ENCODE measurements at places on chromosomes 2 and 18.

DNA sequence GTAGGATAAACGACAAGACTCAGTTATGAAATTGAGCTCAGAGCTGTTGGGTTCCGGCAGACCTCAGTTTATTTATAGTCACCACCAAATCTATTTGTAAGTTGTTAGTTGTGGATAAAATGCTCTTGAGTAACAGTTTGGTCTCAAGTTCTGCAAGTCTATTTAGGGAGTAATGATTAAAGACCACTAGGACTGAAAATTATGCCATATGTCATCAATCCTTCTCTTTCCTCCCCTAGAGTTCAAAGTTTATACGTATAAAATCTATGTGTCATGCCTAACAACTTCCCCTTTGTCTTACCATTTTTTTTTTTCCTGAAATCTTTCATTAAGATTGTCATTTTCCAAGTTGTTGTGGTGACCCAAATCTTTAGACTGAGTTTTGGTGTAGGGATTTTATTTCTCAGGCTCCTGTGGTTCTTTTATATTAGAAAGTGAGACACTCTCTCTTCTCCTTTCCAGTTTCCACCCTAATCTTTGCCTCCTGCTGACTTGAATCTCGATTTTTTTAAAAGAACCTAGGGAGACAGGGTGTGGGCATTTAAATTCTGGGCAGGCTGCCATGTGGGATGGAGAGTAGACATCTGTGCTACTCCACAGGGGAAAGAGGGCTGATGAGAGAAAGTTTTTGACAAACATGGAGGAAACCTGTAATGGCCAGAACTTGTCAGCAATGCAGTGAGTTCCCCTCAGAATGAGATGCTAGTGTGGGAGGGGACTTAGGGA lies 51.0 kb downstream of the LAMA3 start:
- no peak for DNase-seq

GRCh38 chr2:27752551-27753237 lies 18.8 kb upstream of the MRPL33 start:
- DNase-seq: no peak

- peak; percentile 72 for DNase-seq
Measured at GRCh38 chr2:218648088-218648786, 11.2 kb downstream of the ZNF142 start.

- DNase-seq: no peak
Measured at GRCh38 chr18:8548186-8548585, 61.1 kb upstream of the RAB12 start.

GRCh38 chr2:176099728-176100546 lies at the start of gene HOXD12:
Gene HOXD12, plus strand, starts transcription at chr2:176099795. Its CDS starts 7 bp downstream, at chr2:176099802.
- DNase-seq: no peak

DNA sequence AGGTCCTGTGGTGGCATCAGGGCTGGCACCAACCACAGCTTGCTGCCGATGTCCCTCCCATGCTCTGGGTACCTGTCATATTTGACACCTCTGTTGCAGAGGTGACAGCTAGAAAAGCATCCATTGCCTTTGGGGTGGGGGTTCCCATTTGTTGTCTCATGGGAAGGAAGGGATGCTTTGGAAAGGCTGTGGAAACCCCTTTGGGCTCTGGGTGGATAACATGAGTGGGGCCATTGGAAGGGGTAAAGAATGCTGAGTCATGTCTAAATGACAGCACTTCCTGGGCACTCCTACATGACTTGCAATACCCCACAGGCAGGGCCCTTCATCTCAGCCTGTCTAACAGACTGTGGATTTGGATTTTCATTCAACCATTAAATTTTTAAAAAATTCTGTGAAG lies 27.8 kb downstream of the CTIF start:
- no peak for DNase-seq

DNA sequence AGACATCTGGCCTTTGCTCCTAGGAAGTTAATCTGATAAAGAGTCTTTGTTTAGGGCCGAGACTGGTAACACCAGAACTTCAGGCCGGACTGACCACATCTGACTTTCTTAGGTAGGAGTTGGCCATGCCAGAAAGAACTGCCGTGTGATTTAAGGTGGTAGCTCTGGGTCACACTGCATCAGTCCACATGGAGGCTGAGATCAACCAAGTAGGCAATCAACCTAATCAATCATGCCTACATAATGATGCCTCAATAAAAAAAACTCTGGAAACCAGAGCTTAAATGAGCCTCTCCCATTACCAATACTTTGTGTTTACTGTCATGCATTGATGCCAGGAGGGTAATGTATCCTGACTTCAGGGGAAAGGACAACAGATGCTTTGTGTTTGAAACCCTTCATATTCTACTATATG lies 44.1 kb upstream of the ORC2 start:
- DNase-seq: no peak

GRCh38 chr18:45677276-45677807 lies 46.6 kb upstream of the SLC14A1 start:
- no peak for DNase-seq

DNA sequence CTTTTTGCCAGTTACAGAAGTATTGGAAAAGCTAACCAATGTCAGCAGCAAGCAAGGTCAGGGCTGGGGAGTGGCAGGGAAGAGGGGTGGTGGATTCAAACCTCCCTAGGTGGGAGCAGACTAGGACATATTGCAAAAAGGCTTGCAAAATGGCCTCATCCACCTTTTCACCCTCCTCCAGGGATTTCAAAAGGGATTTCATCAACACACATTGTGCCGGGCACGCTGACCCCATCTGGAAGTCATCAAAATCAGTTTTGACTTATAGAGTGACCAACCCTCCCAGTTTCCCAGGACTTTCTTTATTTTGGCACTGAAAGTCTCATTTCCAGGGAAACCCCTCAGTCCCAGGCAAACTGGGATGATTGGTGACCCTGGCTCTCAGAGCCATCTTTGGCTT lies 94.7 kb downstream of the BIN1 start:
- DNase-seq: no peak

- DNase-seq: no peak
Measured at GRCh38 chr2:57278451-57278850, 768.2 kb upstream of the VRK2 start.

GRCh38 chr2:97868986-97869721 lies 126.6 kb downstream of the TMEM131 start:
- no peak for DNase-seq

GRCh38 chr18:63603772-63604171 lies 16.6 kb downstream of the SERPINB13 start:
- DNase-seq: no peak

GRCh38 chr2:234363647-234364294 lies 133.1 kb downstream of the ARL4C start:
- DNase-seq: no peak

DNA sequence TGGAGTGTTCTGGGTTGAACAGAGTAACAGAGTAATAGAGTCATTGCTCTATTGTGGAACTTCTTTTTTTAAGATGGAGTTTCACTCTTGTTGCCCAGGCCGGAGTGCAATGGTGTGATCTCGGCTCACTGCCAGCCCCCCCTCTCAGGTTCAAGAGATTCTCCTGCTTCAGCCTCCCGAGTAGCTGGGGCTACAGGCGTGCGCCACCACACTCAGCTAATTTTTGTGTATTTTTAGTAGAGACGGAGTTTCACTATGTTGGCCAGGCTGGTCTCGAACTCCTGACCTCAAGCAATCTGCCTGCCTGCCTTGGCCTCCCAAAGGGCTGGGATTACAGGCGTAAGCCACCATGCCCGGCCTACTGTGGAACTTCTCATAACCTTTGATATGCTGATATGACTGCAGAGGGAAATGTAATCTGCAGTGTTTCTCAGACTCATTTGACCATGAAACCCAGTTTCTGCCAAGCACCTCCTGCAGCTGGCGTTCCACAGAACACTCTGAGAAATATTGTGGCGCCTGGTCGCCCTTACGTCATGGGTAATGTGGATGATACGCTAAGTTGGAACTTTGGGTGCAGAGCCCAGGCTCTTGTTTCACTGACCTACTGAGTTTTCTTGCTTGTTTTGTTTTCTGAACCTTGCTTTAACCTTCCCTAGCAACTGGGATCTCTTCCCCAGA lies 213.8 kb downstream of the BCL2 start:
- DNase-seq: no peak

DNA sequence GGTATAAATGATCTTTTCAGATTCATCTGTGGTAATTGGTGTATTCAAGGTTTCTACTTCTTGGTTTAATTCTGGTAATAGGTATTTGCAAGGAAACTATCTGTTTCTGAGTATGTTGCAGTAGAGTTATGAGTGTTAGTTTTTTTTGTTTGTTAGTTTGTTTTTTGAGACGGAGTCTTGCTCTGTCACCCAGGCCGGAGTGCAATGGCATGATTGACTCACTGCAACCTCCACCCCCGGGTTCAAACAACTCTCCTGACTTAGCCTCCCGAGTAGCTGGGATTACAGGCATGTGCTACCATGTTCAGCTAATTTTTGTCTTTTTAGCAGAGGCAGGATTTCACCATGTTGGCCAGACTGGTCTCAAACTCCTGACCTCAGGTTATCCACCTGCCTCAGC lies 60.9 kb upstream of the IL1R2 start:
- peak; percentile 50 for DNase-seq

GRCh38 chr2:70823249-70823648 lies 2.9 kb upstream of the CLEC4F start:
- DNase-seq: no peak

GRCh38 chr2:118635891-118636290 lies 211.6 kb downstream of the EN1 start:
- no peak for DNase-seq

DNA sequence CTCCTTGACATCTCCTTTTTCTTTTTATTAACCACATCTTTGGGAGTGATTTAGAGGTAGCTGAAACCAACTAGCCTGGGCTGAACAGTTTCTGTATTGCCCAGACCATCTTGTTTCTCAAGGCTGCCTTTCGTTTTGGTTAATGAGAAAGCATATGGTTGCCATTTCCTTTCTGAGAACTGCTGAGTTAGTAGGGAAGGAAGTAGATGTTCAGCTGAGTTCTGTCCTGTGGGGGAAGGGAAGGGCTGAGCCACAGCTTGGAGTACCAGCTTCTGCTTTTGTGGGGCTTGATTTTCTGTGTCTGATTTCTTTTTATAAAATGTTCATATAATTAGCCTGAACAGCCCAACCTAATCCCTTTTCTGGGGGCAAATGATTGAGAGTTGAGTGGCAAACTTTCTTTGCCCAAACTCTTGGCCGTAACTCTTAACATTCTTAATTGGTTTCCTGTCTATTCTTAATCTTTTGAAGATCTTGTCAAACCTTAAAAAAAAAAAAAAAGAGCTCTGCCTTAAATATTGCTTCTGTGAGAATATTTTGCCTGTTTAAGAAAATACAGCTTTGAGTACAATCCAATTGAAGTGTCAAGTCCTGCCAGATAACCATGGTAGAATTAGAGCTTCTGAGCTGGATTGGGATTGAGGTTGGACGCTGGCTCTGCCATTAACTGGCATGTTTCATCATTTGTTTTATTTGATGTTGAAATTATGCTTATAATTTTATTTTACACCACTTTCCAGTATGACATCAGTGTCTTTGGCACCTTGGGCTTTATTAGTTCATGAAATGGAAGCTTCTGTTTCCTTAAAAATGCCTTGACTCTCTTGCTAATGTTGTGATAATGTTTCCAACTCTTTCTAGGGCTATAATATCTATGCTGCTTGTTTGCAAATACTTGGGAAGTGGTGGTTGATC lies 1.9 kb upstream of the NABP1 start:
- DNase-seq: peak; percentile 74

GRCh38 chr2:241598487-241598886 lies 38.5 kb downstream of the THAP4 start:
- DNase-seq: peak; percentile 18

GRCh38 chr2:23760736-23761135 lies 166.2 kb downstream of the ATAD2B start:
- DNase-seq: no peak

GRCh38 chr2:70828914-70829824 lies 6.4 kb downstream of the CD207 start:
- DNase-seq: no peak
